Thyroid gland (tissue), 4 donors: ENCODE measurements at places on chromosomes 12 and 14. TPM values are rescaled to one million over a fixed set of nuclear protein-coding genes. Genes with fewer than 3 reads are reported as not detected.

DNA sequence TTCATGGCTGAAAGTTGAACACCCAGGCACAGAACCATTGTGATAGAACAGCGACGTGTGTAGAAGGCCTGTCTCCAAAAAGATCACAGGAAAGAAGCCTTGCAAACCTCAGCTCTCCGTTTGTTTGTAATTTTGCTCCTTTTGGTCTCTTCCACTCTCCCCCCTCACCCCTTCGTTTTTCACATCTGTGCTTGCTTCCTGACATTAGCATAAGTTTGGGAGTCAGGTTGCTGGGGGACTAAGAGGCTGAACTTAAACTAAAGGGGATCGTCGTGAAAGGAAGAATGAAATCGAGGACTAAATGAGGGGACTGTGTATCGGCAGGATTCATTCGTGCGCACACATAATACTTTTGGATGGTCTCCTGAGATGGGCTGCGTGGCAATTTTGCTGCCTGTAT is 200.6 kb downstream of the BCAT1 start:
- DNase-seq: no peak
- H3K27me3 ChIP-seq: no peaks in the 10 kb centered on the region
- no peaks in the 10 kb centered on the region for H3K4me1 ChIP-seq
- no peaks in the 10 kb centered on the region for H3K36me3 ChIP-seq
- H3K27ac ChIP-seq: no peak overlapping the region

GRCh38 chr14:104800771-104801519 is at the start of gene ZBTB42:
Gene ZBTB42 (plus strand): TSS chr14:104801101. CDS start chr14:104801198, 97 bp downstream.
- peaks cover 48% of the 10 kb centered on the region for H3K4me1 ChIP-seq
- no peaks in the 10 kb centered on the region for H3K27me3 ChIP-seq
- peak within 1 kb of the TSS; percentile 55 for H3K4me3 ChIP-seq
- DNase-seq: peak; percentile 91
- H3K36me3 ChIP-seq: no peaks in the 10 kb centered on the region

Gene PLEKHD1
- total RNA-seq: 4.3 TPM

DNA sequence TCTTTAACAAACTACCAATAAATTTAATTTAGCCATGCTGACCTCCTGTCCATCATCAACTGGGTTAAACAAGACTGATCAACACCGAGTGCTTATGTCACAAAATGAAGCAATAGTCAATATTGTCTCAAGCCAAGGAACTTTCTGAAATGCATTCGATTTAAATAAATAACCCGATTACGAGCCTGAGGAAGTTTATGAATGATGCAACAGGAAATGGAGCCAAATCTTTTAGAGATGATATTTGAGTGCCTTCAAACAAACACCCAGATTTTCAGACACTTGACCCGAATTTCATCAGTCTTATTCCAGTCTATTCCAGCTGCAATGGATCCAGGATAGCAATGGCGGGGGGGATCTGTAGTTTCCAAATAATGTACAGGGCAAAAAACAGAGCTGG is 27.9 kb downstream of the FAR2 start:
- H3K27me3 ChIP-seq: no peaks in the 10 kb centered on the region
- no peaks in the 10 kb centered on the region for H3K4me1 ChIP-seq
- no peak for DNase-seq

DNA sequence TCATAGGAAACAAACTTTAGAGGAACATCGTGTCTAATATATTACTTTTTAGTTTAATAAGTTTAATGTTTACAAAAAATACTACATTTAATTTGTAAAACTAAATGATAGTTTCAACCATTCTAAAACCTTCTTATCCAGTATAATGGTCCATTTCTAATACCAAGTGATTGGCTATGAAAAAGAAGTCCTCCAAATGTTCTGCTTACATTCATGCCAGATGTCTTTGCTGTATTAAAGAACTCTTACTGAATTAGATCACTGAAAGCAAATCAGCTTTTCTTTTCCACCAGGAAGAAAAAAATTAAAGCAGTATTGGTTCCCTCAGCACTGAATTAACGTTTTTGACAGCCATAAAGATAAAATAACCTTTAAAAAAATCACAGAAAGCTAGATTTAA is 3.7 kb downstream of the NOVA1 start:
- no peak overlapping the region for H3K27ac ChIP-seq
- no peaks in the 10 kb centered on the region for H3K36me3 ChIP-seq
- H3K27me3 ChIP-seq: no peaks in the 10 kb centered on the region
- H3K4me1 ChIP-seq: no peaks in the 10 kb centered on the region

GRCh38 chr12:13144266-13144828 is 40.9 kb upstream of the GSG1 start:
- H3K27ac ChIP-seq: peak overlapping the region; percentile 25
- no peaks in the 10 kb centered on the region for H3K27me3 ChIP-seq
- H3K4me1 ChIP-seq: peaks cover 50% of the 10 kb centered on the region
- no peak overlapping the region for H3K4me3 ChIP-seq
- DNase-seq: no peak

GRCh38 chr14:22978487-22978837 is 3.9 kb downstream of the AJUBA start:
- peaks cover 7% of the 10 kb centered on the region for H3K36me3 ChIP-seq
- H3K27ac ChIP-seq: peak overlapping the region; percentile 89
- no peaks in the 10 kb centered on the region for H3K27me3 ChIP-seq
- no peak for DNase-seq
- H3K4me1 ChIP-seq: peaks cover 48% of the 10 kb centered on the region

Gene PPP1R36
- total RNA-seq: not detected

DNA sequence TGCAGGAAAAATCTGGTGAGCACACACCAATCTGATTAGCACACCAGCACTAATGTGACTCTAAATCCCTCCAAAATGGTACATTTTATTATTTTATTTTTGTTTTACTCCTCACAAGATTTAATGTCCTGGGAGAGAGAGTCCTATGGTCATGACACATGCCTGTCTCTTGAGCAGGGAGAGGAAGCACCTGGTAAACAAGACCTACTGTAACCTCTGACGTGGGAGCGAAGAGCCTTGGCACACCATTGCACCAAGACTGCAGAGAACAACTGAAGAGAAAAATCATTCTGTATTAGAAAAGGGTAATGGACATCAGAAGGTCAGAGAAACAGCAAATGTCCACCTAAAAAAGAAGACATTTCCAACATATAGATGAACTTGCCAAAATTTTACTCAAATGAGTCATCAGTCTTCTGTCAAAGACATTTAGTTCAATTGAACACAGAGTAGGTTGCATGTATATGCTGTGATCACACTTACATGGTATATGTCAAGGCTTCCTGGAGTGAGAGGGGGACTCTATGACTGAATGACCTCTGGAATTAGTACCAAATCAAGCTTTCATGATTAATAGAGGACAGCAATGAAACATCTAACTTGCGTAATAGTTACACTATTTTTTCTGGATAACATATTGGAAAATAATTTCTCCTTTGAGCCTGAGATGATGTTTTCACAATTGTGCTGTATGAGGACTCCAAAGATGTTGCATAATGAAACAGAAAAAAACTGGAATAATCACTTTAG is 186.9 kb upstream of the FLRT2 start:
- no peaks in the 10 kb centered on the region for H3K27me3 ChIP-seq
- H3K36me3 ChIP-seq: no peaks in the 10 kb centered on the region
- no peaks in the 10 kb centered on the region for H3K4me1 ChIP-seq
- H3K4me3 ChIP-seq: no peak overlapping the region
- no peak for DNase-seq

GRCh38 chr12:38137716-38138115 is 178.9 kb upstream of the ALG10B start:
- H3K4me1 ChIP-seq: peaks cover 4% of the 10 kb centered on the region
- H3K36me3 ChIP-seq: no peaks in the 10 kb centered on the region
- H3K27ac ChIP-seq: no peak overlapping the region
- DNase-seq: no peak

Gene RAD9B
- not detected for total RNA-seq

- H3K4me1 ChIP-seq: peaks cover 24% of the 10 kb centered on the region
- DNase-seq: no peak
- H3K27me3 ChIP-seq: no peaks in the 10 kb centered on the region
- no peak overlapping the region for H3K27ac ChIP-seq
- H3K36me3 ChIP-seq: no peaks in the 10 kb centered on the region
- H3K4me3 ChIP-seq: no peak overlapping the region
Observed at GRCh38 chr14:59249029-59249428, 60.6 kb downstream of the DAAM1 start.

Gene CRACR2A
- 2.9 TPM for total RNA-seq
